ENCODE measurements at places on chromosomes 5 and 9.

- no peak for DNase-seq
Observed at GRCh38 chr5:73693573-73694061, 67.6 kb downstream of the ARHGEF28 start.

DNA sequence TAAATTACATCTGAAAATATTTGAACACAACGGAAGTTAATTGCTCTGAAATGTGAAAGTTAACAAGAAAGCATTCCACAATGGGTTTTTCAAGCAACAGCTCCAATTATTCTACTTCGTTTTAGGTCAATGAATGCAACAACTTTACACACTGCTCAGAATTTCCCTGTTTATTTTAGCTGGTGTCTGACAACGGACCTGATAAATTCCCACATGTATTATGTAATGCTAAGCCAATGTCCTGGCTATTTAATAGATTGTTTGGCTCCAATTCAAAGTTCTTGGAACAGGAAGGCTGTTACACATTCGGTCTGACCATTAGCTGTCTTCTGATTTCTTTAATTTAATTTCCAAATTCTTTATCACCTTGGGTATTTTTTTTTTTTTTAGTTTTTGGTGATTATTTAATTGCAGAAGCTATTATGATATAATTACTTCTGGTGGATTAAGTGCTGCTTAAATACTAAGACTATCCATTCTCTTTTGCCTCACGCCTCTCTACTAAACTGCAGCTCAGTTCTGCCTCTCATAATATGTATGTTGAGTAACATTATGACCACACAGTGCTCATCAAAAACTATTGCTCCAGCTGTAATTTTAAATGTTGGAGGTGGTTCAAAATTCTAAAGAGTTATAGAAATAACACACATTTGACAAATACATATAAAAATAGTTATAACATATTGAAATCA lies 57.9 kb downstream of the MEF2C start:
- DNase-seq = peak; percentile 29

GRCh38 chr5:62569470-62569869 lies 9.1 kb upstream of the LRRC70 start:
- DNase-seq = no peak

GRCh38 chr9:133708246-133709014 lies 29.7 kb downstream of the SARDH start:
- no peak for DNase-seq

- DNase-seq = no peak
Observed at GRCh38 chr5:158752656-158752973, 347.1 kb downstream of the EBF1 start.

- no peak for DNase-seq
Observed at GRCh38 chr5:74079971-74080556, 454.1 kb downstream of the ARHGEF28 start.

GRCh38 chr9:81312346-81312745 lies 377.0 kb downstream of the TLE1 start:
- no peak for DNase-seq

DNA sequence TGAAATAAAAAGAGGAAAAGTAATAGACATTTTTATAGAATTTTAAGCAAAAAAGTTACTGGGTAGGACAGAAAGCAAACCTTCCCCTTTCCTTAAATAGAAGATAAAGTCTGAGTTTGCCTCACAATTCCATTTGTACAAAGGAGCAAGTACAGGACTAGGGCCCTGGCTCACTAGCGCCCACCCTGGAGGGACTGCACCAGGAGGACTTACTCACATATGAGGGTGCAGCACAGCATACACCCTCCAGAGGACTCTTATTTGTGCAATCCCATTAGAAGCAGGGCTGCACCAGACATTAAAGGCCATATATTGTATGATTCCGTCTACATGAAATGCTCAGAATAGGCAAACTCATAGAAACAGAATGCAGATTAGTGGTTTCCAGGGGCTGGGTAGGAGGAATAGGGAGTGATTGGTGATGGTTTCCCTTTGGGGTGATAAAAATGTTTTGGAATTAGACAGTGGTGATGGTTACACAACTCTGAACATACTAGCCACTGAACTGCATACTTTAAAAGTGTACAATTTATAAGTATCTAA lies 4.5 kb downstream of the REEP5 start:
- no peak for DNase-seq

- DNase-seq = no peak
Observed at GRCh38 chr5:139413963-139414362, 10.1 kb upstream of the SPATA24 start.
